ENCODE measurements at places on chromosomes 13 and 19. TPM values are rescaled to one million over a fixed set of nuclear protein-coding genes. Genes with fewer than 3 reads are reported as not detected.

DNA sequence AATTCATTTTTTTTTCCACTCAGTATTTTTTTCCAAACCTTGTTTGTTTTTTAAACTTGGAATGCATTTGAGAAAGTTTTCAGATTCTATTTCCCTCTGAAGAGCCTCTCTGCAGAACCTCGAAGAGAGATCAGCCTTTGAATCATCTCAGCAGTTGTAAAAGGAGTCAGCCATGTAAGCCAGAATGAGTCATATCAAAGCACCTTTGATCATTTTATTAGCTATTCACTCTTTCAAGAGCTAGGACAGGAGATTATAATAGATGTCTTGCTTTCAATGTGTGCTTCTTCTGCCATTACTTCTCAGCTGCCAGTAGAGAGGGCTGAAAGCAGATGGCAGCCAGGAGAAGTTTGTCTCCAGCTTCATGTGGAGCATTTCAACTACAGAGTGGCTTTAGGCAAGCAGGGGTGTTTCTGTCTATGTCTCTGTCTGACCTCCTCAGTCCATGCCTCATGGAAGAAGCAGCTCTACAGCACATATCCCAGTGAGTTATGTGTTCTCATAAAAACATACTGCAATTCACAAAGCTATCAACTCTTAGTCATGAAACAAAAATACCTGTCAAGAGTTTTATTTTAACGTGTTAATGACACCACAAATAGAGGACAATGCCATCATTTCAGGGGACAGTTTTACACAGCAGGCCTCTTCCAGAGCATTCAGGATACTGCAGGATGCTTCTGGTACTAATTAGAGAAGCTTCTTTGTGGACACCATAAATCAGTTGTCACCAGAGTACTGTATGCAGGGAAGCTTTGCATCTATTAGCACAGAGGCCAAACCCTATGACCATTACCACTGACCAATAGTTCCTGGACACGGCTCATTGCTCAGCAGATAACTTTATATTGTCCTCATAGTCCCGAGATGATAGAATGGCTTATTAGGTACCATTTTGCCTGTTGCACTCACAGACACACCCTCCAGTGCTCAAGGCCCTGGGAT, 94.3 kb downstream of the NHLRC3 start:
- no peak for DNase-seq

DNA sequence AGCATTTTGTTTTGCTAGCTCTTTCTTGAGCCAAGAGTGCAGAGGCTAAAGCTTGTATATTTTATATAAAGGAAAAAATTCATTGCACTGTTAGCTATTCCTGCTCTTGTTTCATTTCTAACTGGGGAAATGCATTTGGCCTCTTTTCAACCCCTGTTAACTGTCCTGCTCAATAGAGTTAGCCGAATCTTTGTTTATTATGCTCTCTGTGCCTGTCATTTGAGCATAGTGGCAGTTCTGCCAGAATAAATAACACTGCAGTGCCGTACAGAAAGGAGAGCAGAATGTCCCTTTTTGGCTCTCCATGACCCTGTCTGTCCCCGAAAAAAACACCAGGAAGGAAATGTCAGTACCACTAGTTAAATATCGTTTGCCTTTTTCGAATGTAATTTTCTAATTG, 350.8 kb downstream of the MYO16 start:
- DNase-seq = no peak

DNA sequence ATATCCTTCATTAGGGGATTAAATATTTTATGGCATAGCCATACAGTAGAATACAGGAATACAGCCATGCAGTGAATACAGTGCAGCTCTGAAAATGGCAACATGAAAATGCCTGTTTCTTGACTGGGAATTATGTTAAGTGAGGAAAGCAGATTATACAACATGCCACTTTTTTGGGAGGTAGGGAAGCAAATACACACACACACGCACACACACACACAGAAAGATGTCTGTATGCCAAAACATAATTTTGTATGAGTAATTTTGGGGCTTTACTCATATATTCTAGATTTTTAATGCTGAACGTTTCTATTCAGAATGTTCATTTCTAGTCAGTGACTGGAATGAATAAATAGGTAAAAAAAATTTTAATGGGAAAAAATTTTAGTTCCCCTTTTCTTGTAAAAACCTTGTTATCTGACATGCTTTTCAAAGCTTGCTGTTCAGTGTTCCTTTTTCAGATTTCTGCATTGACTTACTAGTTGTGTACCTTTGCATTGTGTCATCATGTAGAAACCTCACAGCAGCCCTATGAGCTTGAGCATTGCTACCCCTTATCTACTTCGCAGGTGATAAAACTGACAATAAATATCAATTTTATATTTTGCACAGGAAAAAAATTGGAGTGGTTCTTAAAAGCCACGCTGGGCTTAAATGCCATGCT, 7.8 kb downstream of the GPR183 start:
- no peak for DNase-seq

Gene KMT5C
- total RNA-seq = 6.1 TPM

Gene ZNF699
- total RNA-seq = 9.4 TPM

Gene ATP4A
- total RNA-seq = not detected

Gene S1PR4
- 2.1 TPM for total RNA-seq

Gene BEST2
- not detected for total RNA-seq

Gene PABPC3
- 0.14 TPM for total RNA-seq

DNA sequence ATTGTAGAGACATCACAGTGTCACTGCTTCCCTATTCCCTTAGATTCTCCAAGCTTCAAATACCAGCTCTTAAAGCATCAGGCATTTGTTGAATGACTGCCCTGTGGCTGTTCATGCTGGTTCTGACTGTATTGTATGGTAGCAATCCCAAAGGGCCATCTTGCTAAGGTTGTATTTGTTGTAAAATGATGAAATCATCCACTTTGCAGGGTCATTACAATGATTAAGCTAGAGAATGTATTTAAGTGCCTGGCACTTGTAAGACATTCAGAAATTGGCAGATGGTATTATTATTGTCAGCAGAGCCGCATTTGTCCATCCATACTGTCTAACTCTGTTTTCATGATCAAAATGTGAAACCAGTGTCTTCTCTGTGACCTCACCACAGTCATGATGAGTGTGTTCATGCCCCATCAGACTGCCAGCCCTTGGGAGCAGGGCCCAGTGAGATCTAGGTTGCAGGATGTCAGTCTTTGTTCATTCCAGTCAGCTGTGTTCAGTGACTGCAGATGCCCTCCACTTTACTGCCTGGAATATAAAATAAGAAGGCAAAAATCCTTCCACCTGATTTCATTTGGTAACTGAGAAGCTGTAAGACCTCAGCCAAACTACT, 86.1 kb downstream of the DHRS12 start:
- DNase-seq = no peak
